ENCODE measurements at places on chromosomes 4 and X.

- no peak for DNase-seq
- H3K36me3 ChIP-seq: no peaks in the 10 kb centered on the region
- no peaks in the 10 kb centered on the region for H3K27me3 ChIP-seq
- no peak overlapping the region for H3K27ac ChIP-seq
- H3K4me1 ChIP-seq: no peaks in the 10 kb centered on the region
Measured at GRCh38 chrX:100915562-100915961, 13.2 kb downstream of the XKRX start.

GRCh38 chr4:22235698-22236097 lies 280.2 kb downstream of the ADGRA3 start:
- no peaks in the 10 kb centered on the region for H3K27me3 ChIP-seq
- DNase-seq: no peak
- no peaks in the 10 kb centered on the region for H3K4me1 ChIP-seq
- H3K4me3 ChIP-seq: no peak overlapping the region

DNA sequence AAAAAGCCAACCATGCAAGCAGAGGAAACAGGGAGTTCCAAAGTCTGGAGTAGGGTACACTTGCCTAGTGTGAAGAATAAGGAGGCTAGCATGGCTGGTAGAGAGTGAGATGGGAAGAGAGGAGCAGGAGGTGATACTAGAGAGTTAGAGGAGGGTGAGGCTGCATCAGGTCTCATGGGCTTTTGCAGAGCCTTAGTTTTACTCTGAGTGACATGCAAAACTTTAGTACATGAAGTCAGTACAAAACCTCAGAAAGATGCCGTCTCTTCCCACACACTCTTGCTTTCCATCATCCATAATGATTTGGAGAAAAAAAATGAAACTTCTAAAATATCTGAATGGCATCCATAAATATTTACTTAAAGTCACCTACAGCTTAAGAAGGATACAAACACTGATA lies 5.0 kb downstream of the OPRPN start:
- no peaks in the 10 kb centered on the region for H3K4me1 ChIP-seq
- no peaks in the 10 kb centered on the region for H3K36me3 ChIP-seq
- no peak overlapping the region for H3K27ac ChIP-seq
- H3K27me3 ChIP-seq: no peaks in the 10 kb centered on the region
- no peak for DNase-seq
- H3K4me3 ChIP-seq: no peak overlapping the region

GRCh38 chr4:115234405-115235093 lies 121.1 kb upstream of the NDST4 start:
- H3K27me3 ChIP-seq: no peaks in the 10 kb centered on the region
- H3K4me3 ChIP-seq: no peak overlapping the region
- no peak for DNase-seq
- H3K36me3 ChIP-seq: no peaks in the 10 kb centered on the region
- no peak overlapping the region for H3K27ac ChIP-seq

DNA sequence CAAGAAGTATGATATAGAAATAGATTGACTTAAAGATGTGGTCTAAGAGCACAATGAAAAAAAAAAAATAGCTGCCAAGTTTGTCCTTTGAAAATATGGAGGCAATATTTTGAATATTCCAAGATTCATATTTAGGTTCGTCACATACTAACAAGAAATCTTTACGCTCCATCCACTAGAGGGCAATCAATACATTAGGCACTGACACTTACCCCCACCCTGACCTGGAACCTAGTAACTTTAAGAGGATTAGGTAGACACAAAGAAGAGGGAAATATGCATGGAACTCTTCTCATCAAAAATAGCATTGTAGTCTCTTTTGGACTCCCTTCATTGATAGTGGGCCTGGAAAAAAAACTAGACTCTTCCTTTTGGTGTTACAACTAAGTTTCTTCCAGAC lies 1108.1 kb downstream of the PCDH19 start:
- DNase-seq: no peak
- H3K4me1 ChIP-seq: no peaks in the 10 kb centered on the region
- H3K27ac ChIP-seq: no peak overlapping the region
- no peaks in the 10 kb centered on the region for H3K36me3 ChIP-seq

- H3K4me3 ChIP-seq: peak within 1 kb of the TSS; percentile 22
- peaks cover 54% of the 10 kb centered on the region for H3K27me3 ChIP-seq
- no peak within 1 kb of the TSS for H3K27ac ChIP-seq
- DNase-seq: no peak
- H3K36me3 ChIP-seq: peaks cover 3% of the 10 kb centered on the region
- peaks cover 6% of the 10 kb centered on the region for H3K4me1 ChIP-seq
Measured at GRCh38 chr4:30720021-30720660, at the start of gene PCDH7. Gene PCDH7, plus strand, starts transcription at chr4:30720369. Its CDS starts 1,054 bp downstream, at chr4:30721423.

DNA sequence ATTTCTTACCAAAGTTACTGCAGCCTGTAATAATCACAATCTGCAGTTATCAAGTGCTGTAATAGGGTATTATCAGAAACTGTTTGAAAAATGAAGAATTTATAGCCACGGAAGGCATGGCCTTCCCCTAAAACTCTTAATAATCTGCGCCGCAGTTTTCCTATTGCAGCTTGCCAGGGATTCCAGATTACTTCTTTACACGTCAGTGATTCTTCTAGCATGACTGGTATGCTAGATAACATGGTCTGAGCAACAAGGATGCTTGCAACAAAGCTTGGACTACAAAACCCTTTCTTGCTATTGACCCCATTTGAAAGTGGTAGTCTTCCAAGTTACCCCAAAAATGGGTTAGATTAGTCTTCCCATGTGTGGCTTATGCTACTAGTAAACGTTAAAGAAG lies 47.2 kb upstream of the GK2 start:
- no peak for DNase-seq
- H3K4me3 ChIP-seq: no peak overlapping the region
- no peaks in the 10 kb centered on the region for H3K4me1 ChIP-seq
- no peaks in the 10 kb centered on the region for H3K36me3 ChIP-seq
- H3K27ac ChIP-seq: no peak overlapping the region
- H3K27me3 ChIP-seq: no peaks in the 10 kb centered on the region

GRCh38 chr4:168720396-168720900 lies 223.6 kb downstream of the PALLD start:
- peaks cover 11% of the 10 kb centered on the region for H3K27me3 ChIP-seq
- H3K4me1 ChIP-seq: no peaks in the 10 kb centered on the region
- no peak overlapping the region for H3K27ac ChIP-seq
- H3K36me3 ChIP-seq: no peaks in the 10 kb centered on the region

DNA sequence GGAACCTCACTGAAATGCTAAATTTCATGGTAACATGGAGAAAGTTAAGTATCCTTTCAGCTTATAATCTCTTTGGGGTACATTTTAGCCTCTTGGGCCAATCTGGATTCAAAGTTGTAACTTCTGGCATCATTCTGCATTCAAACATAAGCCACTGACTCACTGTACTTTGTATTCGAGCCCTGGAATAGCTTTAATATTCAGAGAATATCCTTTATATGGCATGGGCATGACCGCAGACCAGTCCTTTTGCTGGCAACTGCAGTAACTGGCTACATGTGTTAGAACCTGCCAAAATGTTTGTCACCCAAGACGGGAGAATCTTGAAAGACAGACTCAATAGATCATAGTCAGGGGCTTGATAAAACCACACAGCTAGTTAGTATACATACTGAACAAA lies 3.3 kb downstream of the GASK1B start:
- no peak overlapping the region for H3K4me3 ChIP-seq
- no peak overlapping the region for H3K27ac ChIP-seq
- H3K4me1 ChIP-seq: no peaks in the 10 kb centered on the region
- H3K36me3 ChIP-seq: no peaks in the 10 kb centered on the region
- no peak for DNase-seq

GRCh38 chrX:153416781-153417450 lies 5.6 kb downstream of the ZFP92 start:
- no peak for DNase-seq
- no peaks in the 10 kb centered on the region for H3K27me3 ChIP-seq
- H3K4me1 ChIP-seq: peaks cover 2% of the 10 kb centered on the region
- H3K27ac ChIP-seq: no peak overlapping the region

DNA sequence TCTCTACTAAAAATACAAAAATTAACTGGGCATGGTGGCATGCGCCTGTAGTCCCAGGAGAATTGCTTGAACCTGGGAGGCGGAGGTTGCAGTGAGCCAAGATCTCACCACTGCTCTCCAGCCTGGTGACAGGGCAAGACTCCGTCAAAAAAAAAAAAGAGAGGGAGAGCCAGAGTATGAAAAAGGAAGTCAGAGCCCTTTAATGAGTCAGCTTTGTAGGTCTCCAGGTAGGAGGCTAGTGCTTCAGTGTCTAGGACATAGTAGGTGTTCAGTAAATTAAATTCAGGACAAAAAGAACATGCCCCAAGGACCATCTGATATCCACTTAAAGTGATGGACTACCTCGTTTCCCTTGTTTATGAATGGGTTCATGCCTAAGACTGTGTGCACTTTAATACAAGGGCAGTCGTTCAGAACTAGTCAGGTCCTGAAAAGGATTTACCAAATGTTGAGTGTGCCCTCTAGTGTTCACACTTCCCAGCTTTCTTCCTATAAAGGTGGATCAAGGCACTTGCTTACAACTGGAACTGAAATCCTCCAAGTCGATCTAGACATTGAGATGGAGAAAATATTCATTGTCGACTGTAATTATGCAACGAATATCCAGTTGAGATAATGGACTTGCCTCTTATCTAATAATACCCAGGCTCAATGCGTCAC lies 29.0 kb downstream of the F9 start:
- H3K27me3 ChIP-seq: no peaks in the 10 kb centered on the region
- no peaks in the 10 kb centered on the region for H3K36me3 ChIP-seq
- DNase-seq: no peak
- H3K27ac ChIP-seq: no peak overlapping the region
- no peaks in the 10 kb centered on the region for H3K4me1 ChIP-seq
- no peak overlapping the region for H3K4me3 ChIP-seq

- H3K27ac ChIP-seq: no peak overlapping the region
- H3K36me3 ChIP-seq: no peaks in the 10 kb centered on the region
- peaks cover 3% of the 10 kb centered on the region for H3K4me1 ChIP-seq
- peaks cover 9% of the 10 kb centered on the region for H3K27me3 ChIP-seq
- no peak for DNase-seq
Measured at GRCh38 chr4:153275380-153276276, 68.9 kb upstream of the MND1 start.

DNA sequence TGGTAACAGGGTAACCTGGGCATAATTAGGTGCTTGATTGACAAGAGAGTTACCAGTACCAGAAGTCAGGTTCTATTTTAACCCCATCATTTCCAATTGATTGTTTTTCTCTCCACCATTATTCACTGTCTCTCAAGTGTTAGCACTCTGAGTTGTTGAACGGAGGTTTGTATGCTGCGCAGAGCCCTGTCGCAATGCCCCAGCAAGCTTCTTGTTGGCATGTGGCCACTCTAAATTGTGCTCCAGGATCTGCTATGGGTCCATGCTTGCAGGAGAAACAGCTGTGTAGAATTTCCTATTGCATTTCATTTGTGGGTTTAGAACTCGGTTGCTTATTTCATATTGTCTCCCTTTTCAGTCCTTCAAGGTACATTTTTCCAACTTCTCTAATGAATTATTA lies 98.2 kb downstream of the KLHL8 start:
- H3K4me3 ChIP-seq: no peak overlapping the region
- DNase-seq: no peak
- H3K4me1 ChIP-seq: peaks cover 15% of the 10 kb centered on the region
- H3K27ac ChIP-seq: peak overlapping the region; percentile 69
- peaks cover 43% of the 10 kb centered on the region for H3K36me3 ChIP-seq

GRCh38 chr4:149965206-149965605 lies 113.0 kb upstream of the DCLK2 start:
- no peak overlapping the region for H3K4me3 ChIP-seq
- DNase-seq: no peak
- H3K36me3 ChIP-seq: no peaks in the 10 kb centered on the region
- no peaks in the 10 kb centered on the region for H3K4me1 ChIP-seq

DNA sequence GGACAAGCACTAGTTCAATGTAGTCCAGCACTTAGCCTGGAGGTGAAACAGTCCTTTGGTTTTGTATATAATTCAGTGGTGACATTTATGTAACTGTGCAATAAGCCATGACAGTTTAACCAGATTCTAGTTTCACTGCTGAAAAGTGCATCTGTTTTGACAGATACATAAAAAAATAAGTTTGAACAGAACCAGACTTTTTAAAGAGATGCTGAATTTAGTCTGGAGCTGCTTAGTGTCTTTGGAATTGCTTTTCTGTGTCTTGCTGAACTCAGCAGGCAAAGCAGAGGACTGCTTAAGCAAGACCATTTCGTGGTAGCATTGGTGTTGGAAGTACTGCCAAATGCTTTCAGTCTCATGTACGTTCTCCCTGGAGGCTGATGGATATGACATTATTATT lies 393.5 kb downstream of the MAPK10 start:
- no peak overlapping the region for H3K4me3 ChIP-seq
- no peaks in the 10 kb centered on the region for H3K36me3 ChIP-seq
- no peaks in the 10 kb centered on the region for H3K27me3 ChIP-seq
- H3K4me1 ChIP-seq: no peaks in the 10 kb centered on the region

GRCh38 chr4:5409972-5410618 lies 298.3 kb downstream of the EVC2 start:
- H3K4me1 ChIP-seq: no peaks in the 10 kb centered on the region
- no peak overlapping the region for H3K4me3 ChIP-seq
- H3K27ac ChIP-seq: no peak overlapping the region
- no peaks in the 10 kb centered on the region for H3K27me3 ChIP-seq

GRCh38 chrX:153624196-153625091 lies 22.6 kb upstream of the DUSP9 start:
- no peaks in the 10 kb centered on the region for H3K4me1 ChIP-seq
- DNase-seq: no peak
- no peak overlapping the region for H3K4me3 ChIP-seq
- no peaks in the 10 kb centered on the region for H3K36me3 ChIP-seq

DNA sequence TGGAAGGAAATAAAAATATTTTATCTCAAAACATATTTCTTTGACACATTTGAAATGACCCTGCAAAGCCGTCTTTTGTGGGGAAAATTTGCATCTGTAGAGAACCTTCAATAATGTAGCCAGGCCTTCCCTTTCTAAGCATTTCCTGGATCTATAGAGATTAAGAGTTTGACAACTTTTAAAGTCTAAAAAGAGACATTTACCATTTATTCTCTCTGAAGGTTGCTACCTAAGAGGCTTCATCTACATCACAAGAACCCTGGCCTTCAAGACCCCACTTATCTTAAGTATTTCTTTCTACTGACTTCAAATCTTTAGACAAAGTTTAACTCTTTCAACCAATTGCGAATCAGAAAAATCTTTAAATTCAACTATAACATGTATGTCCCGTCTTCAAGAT lies 1639.8 kb downstream of the RPA4 start:
- H3K27ac ChIP-seq: no peak overlapping the region
- DNase-seq: no peak
- H3K4me1 ChIP-seq: no peaks in the 10 kb centered on the region
- no peaks in the 10 kb centered on the region for H3K36me3 ChIP-seq

GRCh38 chrX:131745942-131746489 lies 202.1 kb downstream of the OR13H1 start:
- H3K36me3 ChIP-seq: no peaks in the 10 kb centered on the region
- H3K4me1 ChIP-seq: no peaks in the 10 kb centered on the region
- no peak overlapping the region for H3K4me3 ChIP-seq
- no peak for DNase-seq

GRCh38 chrX:12945494-12945893 lies 29.4 kb upstream of the TMSB4X start:
- no peaks in the 10 kb centered on the region for H3K27me3 ChIP-seq
- H3K36me3 ChIP-seq: peaks cover 17% of the 10 kb centered on the region
- H3K27ac ChIP-seq: peak overlapping the region; percentile 77
- peaks cover 22% of the 10 kb centered on the region for H3K4me1 ChIP-seq
- H3K4me3 ChIP-seq: no peak overlapping the region

- no peaks in the 10 kb centered on the region for H3K36me3 ChIP-seq
- no peak for DNase-seq
- peaks cover 45% of the 10 kb centered on the region for H3K4me1 ChIP-seq
- H3K4me3 ChIP-seq: no peak overlapping the region
- no peaks in the 10 kb centered on the region for H3K27me3 ChIP-seq
Measured at GRCh38 chrX:66014084-66014483, 25.8 kb downstream of the VSIG4 start.

Data from effector memory CD8-positive, alpha-beta T cell (primary cell).